Bone marrow (tissue), 2 donors: ENCODE measurements at places on chromosomes 5 and 9.

DNA sequence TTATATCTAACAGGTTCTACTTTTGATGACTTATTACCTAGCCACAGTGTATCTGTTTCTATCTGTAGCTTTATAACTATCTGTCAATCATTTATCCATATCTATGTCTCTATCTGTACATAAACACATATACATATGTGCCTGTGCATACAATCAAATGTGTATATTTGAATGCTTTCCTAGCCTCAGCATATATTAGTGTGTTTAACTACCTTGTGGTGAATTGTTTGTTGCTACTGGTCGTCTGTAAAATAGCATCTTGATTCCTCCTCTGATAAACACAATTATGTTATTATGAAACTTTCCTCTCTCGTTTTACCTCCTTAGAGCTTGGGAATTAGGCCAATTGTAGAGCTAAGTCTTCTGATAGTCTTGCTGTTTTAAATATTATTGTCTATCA, 44.4 kb downstream of the PARP8 start:
- no peak for DNase-seq

DNA sequence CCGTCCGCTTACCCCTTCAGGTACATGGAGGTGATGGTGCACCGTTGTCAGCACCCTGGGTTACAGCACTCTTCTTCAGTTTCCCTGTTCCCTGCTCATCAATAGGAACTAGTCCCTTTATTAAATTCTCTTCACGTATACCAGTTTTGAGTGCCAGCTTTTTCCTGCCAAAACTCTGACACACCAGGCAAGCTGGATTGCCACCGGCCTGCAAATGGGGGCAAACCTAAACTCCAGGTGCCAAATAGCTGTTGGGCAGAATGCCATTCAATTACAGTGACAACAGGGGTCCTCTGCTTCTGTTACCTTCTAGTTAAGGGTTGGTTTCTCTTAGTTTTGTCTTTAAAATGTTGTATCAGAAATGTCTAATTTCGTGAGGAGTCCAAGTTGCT, 400.4 kb downstream of the OSTF1 start:
- no peak for DNase-seq

- DNase-seq = no peak
Measured at GRCh38 chr5:110718311-110718710, 8.2 kb downstream of the TMEM232 start.

GRCh38 chr5:77662635-77663034, 24.1 kb upstream of the OTP start:
- no peak for DNase-seq

- DNase-seq = no peak
Measured at GRCh38 chr5:75469017-75469416, 42.4 kb downstream of the CERT1 start.

DNA sequence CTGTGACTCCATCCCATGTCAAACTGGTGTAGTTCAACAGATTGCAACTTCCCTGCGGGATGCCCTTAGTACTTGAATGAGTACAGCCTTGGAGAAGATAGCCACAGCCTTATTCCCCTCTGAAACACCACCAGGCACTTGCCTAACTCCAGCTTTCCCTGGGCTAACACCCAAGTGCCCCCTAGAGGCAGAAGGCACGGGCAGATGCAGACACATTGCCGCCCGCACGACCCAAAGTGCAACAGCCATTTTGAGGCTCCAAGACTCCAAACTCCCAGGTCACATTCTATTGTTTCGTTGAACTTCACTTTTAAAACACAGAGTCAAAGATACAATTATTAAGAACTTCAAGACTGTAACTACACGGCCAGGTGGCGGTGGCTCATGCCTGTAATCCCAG, 163.6 kb upstream of the CDH6 start:
- no peak for DNase-seq

- DNase-seq = no peak
Measured at GRCh38 chr5:38381361-38381760, 123.0 kb downstream of the EGFLAM start.

- no peak for DNase-seq
Measured at GRCh38 chr5:138658676-138659075, 83.5 kb upstream of the HSPA9 start.

GRCh38 chr5:43315263-43315662, 2.1 kb upstream of the HMGCS1 start:
- DNase-seq = no peak

DNA sequence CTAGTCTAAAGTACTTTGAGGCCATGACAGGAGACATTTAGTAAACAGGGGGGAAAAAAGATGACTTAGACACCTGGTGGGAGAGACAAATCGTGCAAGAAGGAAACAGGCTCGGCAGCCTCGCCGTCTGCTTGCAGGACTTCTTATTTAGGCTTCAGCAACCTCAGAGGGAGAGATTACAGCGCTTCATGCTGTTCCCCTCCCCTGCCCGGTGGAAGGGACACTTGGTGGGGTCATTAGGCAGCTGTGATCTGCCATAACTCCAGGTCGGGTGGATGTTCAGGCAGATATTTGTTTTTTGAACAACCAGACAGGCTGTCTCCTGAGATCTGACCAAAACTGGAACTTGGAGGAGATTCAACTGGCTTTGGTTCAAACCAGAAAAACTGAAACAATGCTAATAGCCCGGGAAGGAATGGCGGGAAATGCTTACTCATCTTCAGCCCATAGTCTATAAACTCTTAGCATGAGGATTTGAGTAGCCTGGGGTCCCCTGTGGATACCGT, 38.1 kb upstream of the CD180 start:
- peak; percentile 5 for DNase-seq

DNA sequence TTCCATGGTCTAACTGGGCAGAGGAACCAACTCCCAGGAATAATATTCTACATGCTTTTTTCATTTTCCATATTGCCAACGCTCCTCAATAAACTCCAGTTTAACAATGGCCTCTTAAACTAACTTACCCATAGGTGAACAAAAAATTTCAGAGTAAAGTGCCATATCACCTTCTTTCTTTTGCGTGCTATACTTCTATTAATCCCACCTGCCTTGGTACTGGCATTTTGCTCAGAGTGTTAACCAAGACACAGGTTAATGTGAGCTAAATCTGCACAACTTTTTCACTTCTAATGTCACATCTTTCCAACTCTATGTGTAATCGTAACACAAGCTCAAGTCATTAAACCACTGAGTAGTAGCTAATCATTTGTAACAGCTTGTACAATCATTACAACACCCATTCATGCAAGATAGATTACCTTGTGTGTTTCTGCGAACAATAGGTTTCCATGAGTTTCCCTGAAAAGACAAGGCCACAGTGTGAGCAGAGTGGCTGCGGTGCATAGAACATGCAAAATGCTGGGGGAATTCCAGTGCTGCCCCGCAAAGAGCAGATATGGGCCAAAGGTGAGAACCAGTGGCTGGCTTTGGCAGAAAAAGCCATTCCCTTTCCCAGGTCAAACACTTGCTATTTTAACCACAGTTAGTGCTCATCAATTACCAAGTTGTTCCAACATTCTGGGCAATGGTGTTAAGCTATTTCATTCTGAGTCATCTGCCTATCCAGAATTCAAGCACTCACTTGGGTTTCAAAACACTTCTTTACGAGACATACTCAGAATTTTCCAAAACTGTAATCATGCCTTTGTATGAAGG, 42.8 kb downstream of the TIMD4 start:
- no peak for DNase-seq

DNA sequence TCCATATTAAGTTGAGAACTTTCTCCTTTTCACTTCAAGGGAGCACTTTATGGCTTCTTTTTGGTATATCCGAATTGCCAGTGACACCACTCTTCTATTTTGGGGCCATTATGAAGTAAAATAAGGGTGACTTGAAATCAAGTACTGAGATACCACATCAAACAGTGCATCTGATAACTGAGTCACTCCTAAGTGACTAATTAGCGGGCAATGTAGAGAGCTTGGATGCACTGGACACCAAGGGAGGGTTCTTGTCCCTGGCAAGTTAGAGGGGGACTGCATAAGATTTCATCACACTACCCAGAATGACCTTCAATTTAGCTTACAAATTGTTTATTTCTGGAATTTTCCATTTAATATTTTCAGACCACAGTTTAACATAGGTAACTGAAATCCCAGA, 813.9 kb upstream of the CDH10 start:
- no peak for DNase-seq

GRCh38 chr9:117250610-117251215, 164.1 kb downstream of the ASTN2 start:
- no peak for DNase-seq

DNA sequence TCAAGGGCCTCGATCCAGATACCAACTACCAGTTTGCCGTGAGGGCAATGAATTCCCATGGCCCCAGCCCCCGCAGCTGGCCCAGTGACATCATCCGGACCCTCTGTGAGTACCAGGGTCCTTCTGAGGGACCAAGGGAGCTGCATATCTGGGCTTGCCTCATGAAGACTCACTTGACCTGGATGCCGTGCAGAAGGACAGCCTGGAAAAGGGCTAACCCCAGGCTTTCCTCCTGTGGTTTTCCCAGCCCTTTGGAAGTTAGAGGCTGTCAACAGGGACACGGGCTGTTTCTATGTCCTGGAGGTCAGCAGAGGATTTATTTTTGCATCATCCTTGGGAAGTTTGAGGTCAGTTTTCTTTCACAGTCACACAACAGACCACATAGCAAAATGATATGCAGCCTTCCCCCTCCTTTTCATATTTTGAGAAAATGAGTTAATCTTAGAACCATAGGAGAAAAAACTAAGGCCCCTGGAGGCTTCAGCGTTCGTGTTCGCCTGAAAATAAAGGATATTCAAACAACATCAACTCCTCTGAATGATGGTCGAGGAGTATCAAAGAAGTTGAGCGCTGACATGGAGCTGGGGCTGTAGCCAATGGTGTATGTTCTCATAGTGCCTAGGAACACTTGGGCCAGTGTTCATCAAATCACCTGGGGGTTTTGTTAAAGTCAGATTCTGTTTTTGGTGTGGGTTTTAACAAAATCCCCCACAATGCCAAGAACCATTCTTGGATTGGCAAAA, 112.2 kb downstream of the EGFLAM start:
- DNase-seq = no peak

DNA sequence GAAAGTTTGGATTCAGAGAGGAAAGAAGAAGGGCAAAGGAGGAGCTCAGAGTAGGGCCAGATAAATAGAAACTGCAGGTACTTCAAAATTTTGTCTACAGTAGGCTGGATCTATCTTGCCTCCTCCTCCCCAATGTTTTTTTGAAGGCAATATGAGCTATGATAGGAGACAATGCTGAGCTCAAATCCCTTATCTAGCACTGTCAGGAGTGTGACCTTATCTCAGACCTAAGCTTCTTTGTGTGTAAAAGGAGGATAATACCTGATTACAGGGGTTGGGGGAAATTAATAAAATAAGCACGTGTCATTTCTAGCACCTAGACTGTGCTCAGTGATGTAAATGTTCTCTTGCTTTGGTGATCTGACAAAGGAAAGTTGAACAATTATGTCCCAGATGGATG, 137.8 kb upstream of the CD180 start:
- DNase-seq = no peak

GRCh38 chr9:110977259-110977709, 61.0 kb downstream of the LPAR1 start:
- no peak for DNase-seq

DNA sequence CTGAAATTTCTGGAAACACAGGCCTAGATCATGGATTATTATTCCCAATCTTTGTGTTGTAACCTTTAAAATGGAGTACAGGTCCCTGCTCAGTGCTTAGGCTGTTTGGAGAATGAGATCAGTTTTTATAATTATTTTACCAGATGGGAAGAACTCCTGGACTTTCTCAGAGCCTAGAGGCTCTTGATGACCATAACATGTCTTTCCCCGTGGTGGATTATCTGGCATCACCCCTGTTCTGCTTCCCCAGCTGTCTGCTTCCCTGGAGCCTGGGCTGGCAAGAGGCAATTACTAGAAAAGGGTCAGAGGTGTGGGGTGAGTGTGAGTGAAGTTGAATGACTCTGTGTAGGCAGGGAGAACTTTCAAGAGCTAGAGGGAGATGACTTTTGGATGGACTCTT, 143.0 kb downstream of the CARTPT start:
- no peak for DNase-seq

- DNase-seq = no peak
Measured at GRCh38 chr5:172788771-172789686, 18.0 kb upstream of the DUSP1 start.

DNA sequence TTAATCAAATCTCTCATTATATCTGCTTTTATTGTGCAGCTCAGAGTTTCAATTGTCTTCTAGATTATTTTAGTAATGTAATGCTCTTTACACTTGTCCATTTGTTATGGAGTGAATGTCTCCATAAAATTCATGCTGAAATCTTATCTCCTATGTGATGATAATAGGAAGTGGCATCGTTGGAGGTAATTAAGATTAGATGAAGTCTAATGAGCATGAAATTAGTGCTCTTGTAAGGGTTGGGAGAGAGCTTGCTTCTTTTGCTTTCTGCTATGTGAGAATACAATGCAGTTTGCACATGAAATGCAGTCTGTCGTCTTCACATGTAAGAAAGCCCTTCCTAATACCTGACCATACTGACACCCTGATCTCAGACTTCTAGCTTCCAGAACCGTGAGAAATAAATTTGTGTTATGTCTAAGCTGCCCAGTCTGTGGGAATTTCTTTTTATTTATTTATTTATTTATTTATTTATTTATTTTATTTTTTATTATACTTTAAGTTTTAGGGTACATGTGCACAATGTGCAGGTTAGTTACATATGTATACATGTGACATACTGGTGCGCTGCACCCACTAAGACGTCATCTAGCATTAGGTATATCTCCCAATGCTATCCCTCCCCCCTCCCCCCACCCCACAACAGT, 1399.2 kb upstream of the CDH6 start:
- no peak for DNase-seq

GRCh38 chr9:79623799-79624721, 52.3 kb downstream of the TLE4 start:
- DNase-seq = no peak
